ENCODE measurements at places on chromosomes 7 and 10.

- DNase-seq = no peak
Measured at GRCh38 chr7:28132959-28133870, 47.4 kb downstream of the JAZF1 start.

- no peak for DNase-seq
Measured at GRCh38 chr10:124084708-124085107, 8.7 kb downstream of the CHST15 start.

DNA sequence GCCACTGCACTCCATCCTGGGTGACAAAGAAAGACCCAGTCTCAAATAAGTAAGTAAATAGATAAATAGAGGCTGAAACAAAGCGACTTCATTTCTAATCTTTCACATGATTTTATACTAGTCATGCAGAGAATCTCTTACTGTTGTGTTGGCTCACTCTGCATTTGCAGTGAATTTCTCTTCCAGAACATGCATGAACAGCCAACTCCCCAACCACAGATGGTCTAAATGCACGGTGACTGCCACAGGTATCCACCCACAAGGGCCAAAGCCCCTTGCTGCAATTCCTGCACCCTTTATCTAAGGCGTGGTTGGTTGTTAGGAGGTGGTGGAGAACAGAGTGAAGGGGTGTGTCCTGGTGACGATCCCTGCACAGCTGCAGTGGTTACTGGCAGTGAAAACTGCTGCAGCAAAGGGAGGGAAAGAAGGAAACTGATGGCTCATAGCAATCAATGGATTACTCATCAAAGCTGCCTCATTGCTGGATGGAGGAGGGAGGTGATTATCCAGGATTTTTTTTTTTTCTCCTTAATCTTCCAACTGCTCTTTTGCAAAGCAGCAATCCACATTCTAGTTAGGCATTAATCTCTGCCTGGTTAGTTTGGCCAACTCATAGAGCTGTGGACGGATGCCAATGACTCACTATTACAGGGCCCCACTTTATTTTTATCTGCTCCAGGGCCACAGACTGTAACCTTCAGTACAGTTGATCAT is 50.6 kb downstream of the PRTFDC1 start:
- DNase-seq = peak; percentile 20

DNA sequence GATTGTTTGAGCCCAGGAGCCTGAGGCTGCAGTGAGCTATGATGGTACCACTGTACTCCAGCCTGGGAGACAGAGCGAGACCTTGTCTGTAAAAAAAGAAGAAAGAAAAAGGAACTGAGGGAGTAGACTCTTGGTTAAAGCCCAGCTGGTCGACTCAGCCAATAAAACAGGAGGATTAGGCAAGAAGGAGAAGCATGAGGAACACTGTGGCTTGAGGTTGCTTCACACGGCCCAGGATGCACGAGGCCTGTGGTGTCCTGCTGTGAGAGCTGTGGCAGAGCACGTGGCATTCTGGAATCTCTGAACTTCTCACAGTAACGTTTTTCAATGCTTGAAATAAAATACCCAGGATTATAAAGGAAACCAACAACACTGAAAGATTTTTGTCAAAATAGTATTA is 93.3 kb downstream of the CUL2 start:
- DNase-seq = no peak

- no peak for DNase-seq
Measured at GRCh38 chr10:66671562-66671961, 254.3 kb upstream of the LRRTM3 start.

GRCh38 chr10:84331091-84331490 is 2.7 kb downstream of the CCSER2 start:
- no peak for DNase-seq

DNA sequence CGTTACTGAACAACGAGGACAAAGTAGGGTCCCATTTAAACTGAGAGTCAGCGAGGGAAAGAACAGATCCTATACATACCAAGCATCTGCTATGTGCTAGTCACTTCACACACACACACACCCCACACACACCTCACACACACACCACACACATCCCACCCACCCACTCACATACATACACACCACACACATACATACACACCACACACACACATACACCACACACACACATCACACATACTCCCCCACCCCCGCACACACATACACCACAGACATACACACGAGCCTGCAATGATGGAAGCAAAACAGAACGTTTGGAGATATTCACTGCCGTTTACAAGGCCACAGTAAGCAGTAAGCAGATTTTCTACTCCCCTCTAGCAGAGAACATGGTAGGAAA is 607 bp upstream of the GRB10 start:
- DNase-seq = no peak

- DNase-seq = no peak
Measured at GRCh38 chr7:116441534-116441933, 58.0 kb upstream of the CAV2 start.

GRCh38 chr10:69220507-69220906 is 375 bp downstream of the HKDC1 start:
- no peak for DNase-seq

DNA sequence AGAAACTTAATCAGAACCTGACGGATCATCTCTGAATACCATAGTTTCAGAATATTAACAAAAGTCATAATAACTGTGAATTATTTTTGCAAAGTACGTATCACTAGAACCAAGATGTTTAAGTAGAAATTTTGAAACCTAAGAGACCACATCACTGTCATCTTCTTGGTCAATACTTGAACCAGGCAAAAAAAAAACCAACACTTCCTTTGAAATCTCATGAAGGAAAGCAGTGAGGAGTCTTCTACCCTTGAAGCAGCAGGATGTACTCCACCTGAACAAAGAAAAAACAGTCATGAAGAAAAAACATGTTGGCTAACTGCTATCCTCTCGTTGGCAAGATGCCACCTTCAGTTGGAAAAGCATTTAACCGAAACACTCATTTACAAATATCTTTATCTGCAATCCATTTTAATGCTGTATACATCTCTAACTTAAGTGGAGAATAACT is 82.4 kb downstream of the SRPK2 start:
- DNase-seq = no peak

- no peak for DNase-seq
Measured at GRCh38 chr7:135420786-135421185, 89.1 kb downstream of the CNOT4 start.

- no peak for DNase-seq
Measured at GRCh38 chr10:131019696-131020095, 291.8 kb downstream of the TCERG1L start.

GRCh38 chr10:132926777-132927650 is 15.4 kb downstream of the CFAP46 start:
- DNase-seq = no peak

DNA sequence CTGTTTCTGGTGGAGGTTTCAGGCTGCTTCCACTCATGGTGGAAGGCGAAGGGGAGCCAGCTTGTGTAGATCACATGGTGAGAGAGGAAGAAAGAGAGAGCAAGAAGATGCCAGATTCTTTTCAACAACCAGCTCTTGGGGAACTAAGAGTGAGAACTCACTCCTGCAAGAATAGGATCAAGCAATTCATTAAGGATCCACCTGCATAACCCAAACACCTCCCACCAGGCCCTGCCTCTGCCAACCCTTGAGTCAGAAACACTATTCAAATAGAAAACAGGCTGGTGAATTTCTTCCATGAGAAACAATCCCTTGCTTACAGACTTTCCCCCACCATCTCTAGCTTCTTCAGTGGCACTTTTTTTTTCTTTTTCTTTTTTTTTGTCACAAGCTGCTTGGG is 317.2 kb downstream of the GPR158 start:
- no peak for DNase-seq

- DNase-seq = no peak
Measured at GRCh38 chr10:132514821-132515520, 22.6 kb upstream of the INPP5A start.

DNA sequence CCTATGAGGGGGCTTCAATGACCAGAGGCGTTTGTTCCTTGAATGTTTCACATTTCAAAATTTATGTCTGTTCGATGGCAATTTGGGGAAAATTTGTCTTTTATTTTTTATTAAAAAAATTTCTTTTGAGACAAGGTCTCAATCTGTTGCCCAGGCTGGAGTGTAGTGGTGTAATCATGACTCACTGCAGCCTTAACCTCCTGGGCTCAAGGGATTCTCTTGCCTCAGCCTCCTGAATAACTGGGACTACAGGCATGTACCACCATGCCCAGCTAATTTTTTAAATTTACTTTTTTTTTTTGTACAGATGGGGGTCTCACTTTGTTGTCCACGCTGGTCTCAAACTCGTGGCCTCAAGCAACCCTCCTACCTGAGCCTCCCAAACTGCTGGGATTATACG is 39.7 kb downstream of the OTUD1 start:
- no peak for DNase-seq

GRCh38 chr10:98131619-98132018 is 2.8 kb upstream of the R3HCC1L start:
- DNase-seq = no peak

- DNase-seq = no peak
Measured at GRCh38 chr10:121823993-121824463, 103.8 kb downstream of the ATE1 start.

GRCh38 chr10:126783806-126784557 is 113.5 kb upstream of the C10orf90 start:
- DNase-seq = no peak

- no peak for DNase-seq
Measured at GRCh38 chr7:142556740-142557139, 192.5 kb upstream of the PRSS1 start.

- peak; percentile 4 for DNase-seq
Measured at GRCh38 chr7:85185424-85186082, 1.3 kb downstream of the SEMA3D start.

- no peak for DNase-seq
Measured at GRCh38 chr7:47378728-47379395, 203.0 kb downstream of the TNS3 start.

DNA sequence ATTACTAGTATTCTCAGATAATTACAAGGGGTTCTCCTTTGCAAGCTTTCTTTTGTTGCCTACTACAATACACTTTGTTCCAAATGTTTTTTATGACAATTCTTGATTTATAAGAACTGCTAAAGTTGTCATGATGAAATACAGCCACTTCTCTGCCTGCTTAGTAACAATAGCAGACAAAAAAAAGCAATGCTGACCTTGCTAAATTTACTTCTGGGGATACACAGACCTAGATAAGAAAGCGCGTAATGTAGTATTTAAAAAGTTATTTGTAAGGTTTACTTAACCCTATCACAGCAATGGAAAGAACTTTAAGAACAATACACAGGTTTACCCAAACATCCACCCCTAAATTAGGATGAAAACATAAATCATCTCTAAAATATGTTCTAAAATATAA is 311.1 kb downstream of the DOCK4 start:
- DNase-seq = no peak

DNA sequence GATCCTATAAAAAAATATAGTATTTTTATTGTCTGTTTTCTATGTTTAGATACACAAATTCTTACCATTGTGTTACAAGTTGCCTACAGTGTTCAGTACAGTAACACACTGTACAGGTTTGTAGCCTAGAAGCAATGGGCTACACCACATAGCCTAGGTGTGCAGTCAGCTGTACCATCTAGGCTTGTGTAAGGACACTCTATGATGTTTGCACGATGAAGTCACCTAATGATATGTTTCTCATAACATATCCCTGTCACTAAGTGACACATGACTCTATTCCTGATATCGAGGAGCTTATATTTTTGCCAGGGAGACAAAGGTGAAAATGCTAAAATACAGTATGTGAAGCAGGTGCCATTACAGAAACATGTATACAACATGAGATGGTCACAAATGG is 18.6 kb downstream of the ZNF25 start:
- no peak for DNase-seq

DNA sequence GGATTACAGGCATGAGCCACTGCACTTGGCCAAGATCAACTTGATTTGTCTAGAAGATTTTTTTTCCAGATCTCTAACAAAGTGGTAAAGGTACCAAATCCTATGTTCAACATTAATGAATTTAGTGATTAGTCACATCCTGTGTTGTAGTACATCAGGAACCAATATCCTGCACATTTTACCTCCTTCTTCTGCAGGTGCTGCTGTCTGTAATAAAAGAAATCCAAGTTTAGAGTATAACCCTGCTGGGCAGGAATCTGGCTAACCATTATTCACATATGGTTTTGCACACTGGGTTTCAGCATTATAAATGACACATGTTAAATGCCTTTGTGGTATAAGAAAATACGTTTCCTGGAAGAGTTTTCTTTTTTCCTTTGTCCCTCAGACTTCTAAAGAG is 10.8 kb downstream of the PARD3 start:
- no peak for DNase-seq

DNA sequence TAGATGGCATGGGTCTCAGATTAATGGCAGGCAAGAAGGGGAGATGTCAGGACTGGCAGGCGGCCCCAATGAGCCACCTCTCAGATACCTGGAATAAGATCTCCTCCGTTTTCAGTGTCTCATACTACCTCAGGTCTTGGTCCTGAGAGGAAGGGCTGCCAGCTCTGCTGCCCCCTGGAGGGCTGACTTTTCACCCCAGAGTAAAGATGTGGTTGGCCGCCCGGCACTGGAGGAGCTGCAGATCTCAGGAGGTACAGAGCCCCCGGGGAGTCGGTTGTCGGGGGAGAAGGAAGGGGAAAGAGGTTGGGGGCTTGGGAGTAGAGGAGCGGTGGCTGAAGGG is 642 bp upstream of the COL13A1 start:
- DNase-seq = peak; percentile 11

DNA sequence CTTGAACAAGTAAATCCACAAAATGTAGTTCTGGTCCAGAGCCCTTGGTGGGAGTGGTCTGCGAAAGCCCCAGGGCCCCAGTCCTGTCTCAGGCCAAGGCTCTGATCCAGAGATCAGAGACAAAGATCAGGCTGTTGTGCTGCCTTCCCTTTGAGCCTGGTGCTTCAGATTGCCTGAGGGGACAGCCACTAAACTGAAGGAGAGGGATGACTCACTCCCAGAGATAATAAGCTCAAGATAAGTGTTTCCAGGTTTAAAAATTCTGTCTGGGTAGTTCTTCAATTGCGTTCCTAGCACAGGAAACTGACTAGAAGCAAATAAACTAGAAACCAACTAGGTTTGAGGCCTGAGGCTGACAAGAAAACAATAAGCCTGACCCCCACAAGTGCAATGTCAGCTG is 190.2 kb downstream of the RAMP3 start:
- no peak for DNase-seq

- DNase-seq = no peak
Measured at GRCh38 chr10:67776371-67776770, 61.6 kb downstream of the DNAJC12 start.

- no peak for DNase-seq
Measured at GRCh38 chr7:133591704-133592340, 338.9 kb downstream of the EXOC4 start.

DNA sequence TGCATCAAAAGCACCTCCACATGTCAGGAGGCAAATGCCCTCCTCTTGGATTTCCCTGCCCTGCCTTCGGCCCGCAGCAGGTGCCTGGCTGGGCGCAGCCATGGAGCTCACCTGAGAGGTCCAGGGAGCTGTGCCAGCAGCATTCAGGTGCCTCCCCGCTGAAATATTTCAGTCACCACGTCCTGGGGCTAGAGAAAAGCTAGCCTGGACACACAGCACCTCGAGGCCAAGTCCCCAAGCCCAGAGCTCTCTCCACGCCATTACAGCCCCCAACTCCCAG is 102.7 kb downstream of the MAD1L1 start:
- no peak for DNase-seq

- DNase-seq = no peak
Measured at GRCh38 chr10:44571701-44572100, 186.8 kb upstream of the CXCL12 start.

- no peak for DNase-seq
Measured at GRCh38 chr10:46270086-46270811, 16.5 kb upstream of the ANTXRL start.

- no peak for DNase-seq
Measured at GRCh38 chr7:112020800-112021199, 185.4 kb downstream of the DOCK4 start.

- no peak for DNase-seq
Measured at GRCh38 chr7:127158659-127159058, 94.1 kb downstream of the GRM8 start.

GRCh38 chr10:128884496-128885072 is 582.5 kb upstream of the MGMT start:
- no peak for DNase-seq

Measured in NCI-H1694 treated with DMSO at 0.1 percent for 48 hours (cell line).